Stimulated activated CD8-positive, alpha-beta memory T cell treated with anti-CD3 and anti-CD28 coated beads, Interleukin-15, amount 100 ng/mL, for 24 hours (primary cell): ENCODE measurements at places on chromosomes 5 and 9.

DNA sequence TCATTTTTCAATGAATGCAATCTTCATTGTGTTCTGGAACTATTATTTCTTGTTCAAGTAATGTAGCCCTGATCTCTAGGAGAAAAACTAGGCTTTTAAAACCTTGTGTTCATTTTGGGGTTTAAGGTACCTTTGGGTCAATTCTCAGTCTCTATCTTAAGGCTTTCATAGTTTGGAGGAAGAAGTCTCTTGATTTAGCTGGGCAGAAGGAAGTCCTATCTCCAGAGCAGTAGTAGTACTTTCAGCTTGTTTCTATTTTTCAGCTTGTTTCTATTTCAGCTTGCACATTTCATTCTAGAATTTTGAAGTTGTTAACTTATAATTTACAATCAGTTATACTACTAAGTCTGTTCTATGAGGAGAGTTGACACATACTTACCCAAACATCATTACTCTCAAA is 15.2 kb downstream of the CSNK1G3 start:
- no peak for DNase-seq

- DNase-seq: no peak
These were observed 19.4 kb downstream of the DTWD2 start for GRCh38 chr5:118968925-118969375.

DNA sequence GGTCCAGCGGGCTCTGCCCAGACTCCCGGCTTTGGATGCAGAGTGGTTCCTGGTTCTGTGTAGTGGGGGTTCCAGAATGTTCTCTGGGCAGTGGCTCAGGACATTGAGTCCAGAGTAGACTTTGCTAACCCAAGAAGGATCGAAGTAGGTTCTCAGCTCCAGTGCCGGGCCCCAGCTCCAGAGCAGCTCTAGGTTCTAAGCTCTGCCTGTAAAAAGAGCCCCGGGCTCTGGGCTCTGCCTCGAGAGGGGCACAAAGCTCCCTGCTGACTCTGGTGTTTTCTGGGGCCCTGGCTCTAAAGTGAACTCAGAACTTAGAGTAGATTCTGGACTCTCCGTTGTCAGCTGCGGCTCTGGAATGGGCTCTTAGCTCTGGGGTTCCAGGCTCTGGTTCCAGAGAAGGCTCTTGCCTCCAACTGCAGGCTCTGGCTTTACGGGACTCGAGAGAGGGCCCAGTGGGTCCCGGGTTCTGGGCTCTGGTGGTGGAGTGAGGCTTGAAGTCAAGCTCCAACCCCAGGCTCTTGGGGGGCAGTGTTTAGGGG is 414 bp downstream of the WDR38 start:
- DNase-seq: no peak

DNA sequence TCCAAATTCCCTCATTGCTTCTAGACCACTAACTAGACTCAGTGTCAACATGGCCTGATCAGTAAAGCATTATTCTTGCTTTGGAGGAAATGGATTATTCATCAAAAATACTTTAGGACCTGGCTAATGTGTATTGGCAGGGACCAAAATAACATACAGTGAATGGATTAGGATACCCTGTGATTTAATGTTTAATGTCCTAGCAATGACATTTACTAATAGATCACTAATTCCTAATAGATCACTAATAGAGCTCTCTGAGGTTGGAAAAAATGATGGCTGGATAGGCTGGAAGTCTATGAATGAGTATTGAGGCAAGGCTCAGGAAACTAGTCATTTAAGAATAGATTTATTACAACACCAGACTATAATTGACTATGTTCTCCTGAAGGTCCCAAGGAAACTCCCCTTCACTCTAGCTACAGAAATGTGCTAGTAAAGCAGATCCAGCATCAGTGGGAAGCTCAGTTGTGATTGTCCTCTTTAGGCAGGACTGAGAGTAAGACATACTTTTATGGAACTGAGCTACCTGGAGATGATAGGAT is 46.1 kb upstream of the CHSY3 start:
- no peak for DNase-seq

DNA sequence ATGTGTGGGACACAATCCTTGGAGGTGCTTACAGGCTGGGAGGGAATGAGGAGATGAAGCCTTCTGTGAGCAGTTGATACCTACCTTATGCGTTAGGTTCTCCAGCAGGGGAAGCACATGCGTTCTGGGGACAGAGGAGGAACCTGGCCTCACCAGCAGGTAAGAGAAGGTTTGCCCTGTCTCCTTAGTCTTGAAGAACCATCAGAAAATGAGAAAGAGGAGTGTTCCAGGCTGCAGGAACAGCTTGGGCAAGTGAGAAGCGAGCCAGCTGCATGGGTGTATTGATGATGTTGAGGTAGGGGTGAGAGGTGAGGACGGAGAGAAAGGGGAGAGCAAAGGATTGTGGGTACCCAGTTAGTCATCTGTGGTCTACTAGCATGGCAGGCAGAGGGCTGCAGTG is 156.9 kb upstream of the MVB12B start:
- DNase-seq: no peak

DNA sequence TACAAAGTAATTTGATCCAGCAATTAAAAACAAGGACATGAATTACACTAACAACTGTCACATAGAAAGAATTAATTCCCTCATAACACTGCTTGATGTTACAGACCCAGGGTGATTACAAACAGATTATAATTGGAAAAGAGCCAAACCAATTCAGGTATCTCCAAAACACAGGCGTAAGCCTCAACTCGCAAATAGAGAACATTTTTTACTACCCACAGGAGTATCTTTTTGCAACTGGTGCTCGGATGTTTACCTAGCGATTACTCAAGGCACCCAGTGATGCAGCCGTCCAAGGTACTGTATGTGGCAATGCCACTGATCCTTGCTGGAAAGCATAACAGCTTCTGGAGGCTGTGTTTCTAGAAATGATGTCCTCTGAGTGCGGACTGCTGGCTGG is 386.1 kb upstream of the KIF2A start:
- no peak for DNase-seq

DNA sequence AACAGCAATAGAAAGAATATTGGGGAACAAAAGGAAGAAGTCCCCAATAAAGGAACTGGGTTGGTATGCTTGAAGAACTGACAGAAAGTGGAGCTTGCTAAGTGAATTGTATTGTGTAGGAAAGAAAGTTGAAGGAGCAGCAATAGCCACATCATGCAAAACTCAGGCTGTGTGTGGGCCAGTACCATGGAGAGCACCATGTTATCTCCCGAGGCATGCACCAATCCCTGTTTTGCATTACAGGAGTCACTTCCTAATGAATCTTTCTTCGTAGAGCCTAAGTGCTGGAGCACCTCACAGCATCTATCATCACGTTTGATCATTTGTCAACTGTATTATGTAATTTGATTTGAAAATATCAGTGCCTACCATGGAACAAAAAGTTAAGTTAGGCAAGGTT is 137.7 kb upstream of the NMUR2 start:
- no peak for DNase-seq

GRCh38 chr5:155434681-155435080 is 421.1 kb downstream of the KIF4B start:
- DNase-seq: no peak

DNA sequence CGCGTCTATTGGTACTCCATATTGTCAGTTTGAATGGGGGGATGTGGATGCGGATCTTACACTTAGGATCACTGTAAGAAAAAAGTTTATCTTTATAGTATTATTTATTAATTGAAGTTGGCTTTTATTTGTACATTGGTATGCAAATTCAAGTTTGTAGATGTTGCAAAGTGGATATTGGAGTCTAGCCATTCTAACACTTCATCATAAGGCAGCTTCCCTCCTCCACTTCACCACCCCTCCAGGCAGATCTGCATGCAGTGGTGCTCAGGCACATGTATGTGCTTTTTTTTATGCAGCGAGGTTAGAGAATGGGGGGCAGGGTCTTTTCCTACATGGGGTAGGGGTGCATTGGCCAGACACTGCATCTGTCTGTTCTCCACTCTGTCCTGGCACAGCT is 84.3 kb downstream of the IQGAP2 start:
- DNase-seq: no peak

- DNase-seq: no peak
These were observed 61.8 kb upstream of the PTPRD start for GRCh38 chr9:10674586-10674985.

GRCh38 chr5:172932313-172933017 is 26.8 kb upstream of the RPL26L1 start:
- peak; percentile 53 for DNase-seq

DNA sequence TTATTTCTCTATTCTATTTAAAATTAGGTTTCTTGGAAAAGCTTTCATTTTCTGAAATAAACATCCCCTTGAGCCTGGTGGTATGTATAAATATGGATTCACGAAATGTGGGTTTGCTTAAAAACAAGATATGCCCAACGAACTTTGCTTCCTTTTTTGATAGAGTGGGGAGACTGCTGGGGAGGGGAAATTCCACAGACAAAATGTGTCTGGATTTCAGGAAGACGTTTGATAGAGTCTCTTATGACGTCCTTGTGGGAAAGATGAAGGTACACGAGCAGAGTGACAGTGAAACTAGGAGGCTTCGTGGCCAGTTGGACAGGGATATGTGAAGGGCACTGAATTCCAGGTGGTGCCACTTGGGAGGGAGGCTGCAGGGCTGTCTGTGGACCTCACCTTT is 84.5 kb upstream of the RPS23 start:
- no peak for DNase-seq

- DNase-seq: no peak
These were observed 13.4 kb downstream of the OXCT1 start for GRCh38 chr5:41856644-41857491.

GRCh38 chr9:120438836-120439546 is 141.0 kb downstream of the CDK5RAP2 start:
- DNase-seq: no peak

GRCh38 chr9:23772385-23772783 is 53.7 kb downstream of the ELAVL2 start:
- no peak for DNase-seq

DNA sequence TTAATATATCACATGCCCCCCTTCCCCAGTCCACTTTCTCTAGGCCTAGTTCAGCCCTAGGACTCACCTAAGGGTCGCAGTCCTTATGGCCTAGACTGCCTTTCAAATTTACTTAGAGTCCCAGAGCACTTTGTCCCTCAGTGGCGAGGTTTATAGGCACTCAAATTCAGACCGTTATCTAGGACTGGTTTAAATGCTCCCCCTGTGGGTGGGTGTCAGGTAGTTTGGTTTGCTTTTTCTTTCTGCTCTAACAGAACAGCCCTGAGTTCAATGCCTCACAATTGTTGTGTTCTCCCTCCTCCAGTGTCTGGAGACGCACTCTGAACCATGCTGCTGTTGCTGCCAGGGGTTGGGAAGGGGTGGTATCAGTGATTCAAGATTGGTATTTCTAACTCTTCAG is 317.1 kb downstream of the MAT2B start:
- DNase-seq: no peak

- DNase-seq: no peak
These were observed 34.7 kb downstream of the SLC6A7 start for GRCh38 chr5:150224483-150225027.

DNA sequence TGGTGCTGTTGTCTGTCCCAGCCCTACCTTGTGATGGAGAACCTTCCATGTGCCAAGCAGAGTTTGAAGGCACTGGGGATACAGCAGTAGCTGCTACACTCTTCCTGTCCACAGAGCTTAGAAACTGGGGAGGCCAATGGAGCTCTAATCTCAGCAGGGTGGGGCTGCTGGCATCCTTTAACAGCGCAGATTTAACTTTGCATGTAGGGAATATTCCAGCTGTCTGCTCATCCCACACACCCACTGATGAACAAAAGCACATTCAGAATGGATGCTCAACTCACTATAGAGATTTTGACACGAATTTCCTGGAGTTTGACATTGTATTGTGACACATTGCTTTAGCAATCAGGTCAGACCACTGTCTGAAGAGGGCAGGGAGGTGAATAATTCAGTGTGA is 49.0 kb downstream of the TMEM215 start:
- no peak for DNase-seq

- no peak for DNase-seq
These were observed 22.0 kb downstream of the RUFY1 start for GRCh38 chr5:179572386-179572785.

GRCh38 chr5:1411099-1411498 is 34.1 kb downstream of the SLC6A3 start:
- DNase-seq: no peak

DNA sequence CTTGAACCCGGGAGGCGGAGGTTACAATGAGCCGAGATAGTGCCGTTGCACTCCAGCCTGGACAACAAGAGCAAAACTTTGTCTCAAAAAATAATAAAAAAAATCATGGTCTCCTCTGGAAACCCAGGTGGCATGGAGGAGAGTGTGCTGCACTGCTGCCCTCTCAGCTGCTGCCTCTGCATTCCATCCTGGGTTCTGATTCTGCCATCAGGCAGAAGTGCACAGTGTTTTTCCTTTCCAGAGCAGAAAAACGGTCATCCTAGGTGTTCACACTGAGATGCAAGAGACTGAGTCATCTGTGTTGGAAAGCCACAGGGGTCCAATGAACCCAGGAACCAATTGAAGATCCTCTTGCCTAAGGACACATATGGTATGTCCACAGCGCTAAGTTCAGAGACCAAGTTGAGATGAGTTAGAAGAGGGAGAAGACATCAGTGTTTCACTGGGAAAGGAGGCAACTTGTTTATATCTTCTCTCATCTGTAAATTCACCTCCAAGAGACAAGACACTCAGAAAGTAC is 88.8 kb upstream of the DMRT1 start:
- no peak for DNase-seq

- no peak for DNase-seq
These were observed 90.1 kb downstream of the ARHGAP26 start for GRCh38 chr5:142860270-142860669.

DNA sequence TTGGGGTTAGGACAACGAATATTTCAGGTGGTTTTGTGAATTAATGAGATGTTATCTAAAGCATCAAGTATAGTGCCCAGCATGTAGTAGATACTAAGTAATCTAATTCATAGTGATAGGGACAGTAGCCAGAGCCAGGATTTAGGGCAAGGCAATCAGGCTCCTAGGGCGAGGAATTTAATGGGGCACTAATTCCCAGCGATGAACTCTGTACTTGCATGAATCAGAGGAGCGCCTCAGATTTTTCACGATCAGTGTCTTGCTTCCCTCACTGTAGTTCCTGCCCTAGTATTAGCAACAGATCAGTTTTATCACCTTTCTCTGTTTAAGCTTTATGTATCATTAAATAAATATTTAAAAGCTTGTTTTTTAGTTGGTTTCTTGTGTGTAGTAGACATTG is 3.1 kb downstream of the AGGF1 start:
- DNase-seq: no peak

DNA sequence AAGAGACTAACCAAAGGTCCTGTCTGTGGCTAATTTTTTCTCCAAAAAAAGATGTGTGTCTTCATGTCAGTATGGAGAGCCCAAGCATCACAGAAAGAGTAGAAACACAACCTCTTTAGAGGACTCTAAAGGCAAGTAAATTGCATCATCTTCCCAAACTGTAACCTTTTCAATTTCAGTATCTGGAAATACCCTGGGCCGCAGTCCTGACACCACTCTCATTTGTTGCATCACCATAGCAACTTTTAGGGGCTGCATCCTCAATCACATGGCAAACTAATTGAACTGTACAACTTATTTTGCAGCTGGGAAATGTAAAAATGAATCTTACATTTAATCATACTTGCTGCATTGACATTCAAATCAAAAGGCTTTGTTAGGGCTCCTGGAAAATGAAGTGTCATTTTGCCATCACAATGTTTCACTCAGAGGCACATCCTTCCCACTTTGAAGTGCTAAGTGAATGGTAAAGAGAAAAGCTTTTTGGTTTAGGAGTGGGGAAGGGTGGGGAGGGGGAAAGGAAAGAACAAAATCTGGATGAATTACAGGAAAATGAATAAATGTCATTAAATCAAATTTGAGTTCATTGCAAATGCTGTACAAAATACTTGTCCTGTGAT is 60.6 kb upstream of the GRIA1 start:
- no peak for DNase-seq

GRCh38 chr9:96232539-96233241 is 69.3 kb downstream of the HSD17B3 start:
- DNase-seq: no peak

- DNase-seq: no peak
These were observed 57.6 kb downstream of the ADAMTS2 start for GRCh38 chr5:179287631-179288030.
